Head of caudate nucleus (tissue), 42 donors: ENCODE measurements at places on chromosomes 4 and X.

- DNase-seq: no peak
Measured at GRCh38 chr4:145703850-145704497, 24.0 kb downstream of the C4orf51 start.

GRCh38 chr4:95197353-95197752, 351.4 kb downstream of the UNC5C start:
- DNase-seq: no peak

GRCh38 chrX:26927419-26927818, 535.7 kb downstream of the PPP4R3C start:
- no peak for DNase-seq

DNA sequence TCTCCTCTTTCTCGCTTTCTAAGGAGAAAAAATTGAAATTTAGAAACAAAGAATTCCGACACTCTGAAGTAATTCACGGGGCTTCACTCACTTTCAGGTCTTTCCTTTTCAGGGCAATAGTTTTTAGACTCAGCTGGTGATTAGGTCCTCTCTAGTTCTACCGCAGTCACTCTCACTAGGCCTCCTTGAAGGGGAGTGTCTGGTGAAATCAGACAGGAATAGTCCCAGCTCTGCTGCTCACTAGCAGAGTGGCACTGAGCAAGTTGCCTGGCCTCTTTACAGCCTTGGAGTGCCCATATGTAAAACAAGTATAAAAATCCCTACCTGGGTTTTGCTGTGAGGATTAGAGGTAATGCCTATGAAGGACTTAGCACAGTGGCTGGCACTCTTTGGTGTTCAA, 64.1 kb downstream of the NEUROG2 start:
- DNase-seq: no peak

DNA sequence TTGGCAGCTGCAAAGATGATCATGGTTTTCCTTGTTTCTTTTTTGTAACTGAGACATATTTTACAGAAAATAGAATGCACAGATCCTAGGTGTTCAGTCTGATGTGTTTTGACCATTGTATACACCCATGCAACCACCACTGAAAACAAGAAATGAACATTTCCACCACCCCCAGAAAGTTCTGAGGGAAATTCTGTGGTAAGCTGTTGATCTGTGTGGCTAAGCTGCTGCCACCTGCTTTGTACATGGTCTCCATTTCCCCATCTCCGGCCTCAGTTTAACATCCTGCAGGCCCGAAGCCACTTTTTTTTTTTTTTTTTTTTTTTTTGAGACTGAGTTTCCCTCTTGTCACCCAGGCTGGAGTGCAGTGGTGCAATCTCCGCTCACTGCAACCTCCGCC, 65.3 kb downstream of the NYX start:
- DNase-seq: no peak

GRCh38 chr4:6092971-6093370, 74.7 kb upstream of the C4orf50 start:
- no peak for DNase-seq

GRCh38 chr4:25799522-25799921, 63.3 kb downstream of the SEL1L3 start:
- DNase-seq: no peak

- DNase-seq: no peak
Measured at GRCh38 chr4:18075823-18076433, 54.4 kb upstream of the LCORL start.

DNA sequence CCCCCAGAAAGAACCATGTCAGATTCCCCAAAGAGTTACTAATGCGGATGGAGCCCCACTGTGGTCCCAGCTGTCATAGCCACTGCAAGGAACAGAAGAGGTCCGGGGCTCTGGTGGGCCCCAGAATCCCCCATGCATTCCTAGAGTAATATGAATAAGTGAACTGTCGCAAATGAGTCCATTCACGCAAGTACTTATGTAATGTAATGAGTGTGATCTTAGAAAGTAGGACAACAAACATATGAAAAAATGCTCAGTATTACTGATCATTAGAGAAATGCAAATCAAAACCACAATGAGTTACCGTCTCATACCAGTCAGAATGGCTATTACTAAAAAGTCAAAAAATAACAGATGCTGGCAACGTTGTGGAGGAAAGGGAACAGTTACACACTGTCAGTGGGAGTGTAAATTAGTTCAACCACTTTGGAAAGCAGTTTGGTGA, 141.5 kb upstream of the RBPJ start:
- no peak for DNase-seq

DNA sequence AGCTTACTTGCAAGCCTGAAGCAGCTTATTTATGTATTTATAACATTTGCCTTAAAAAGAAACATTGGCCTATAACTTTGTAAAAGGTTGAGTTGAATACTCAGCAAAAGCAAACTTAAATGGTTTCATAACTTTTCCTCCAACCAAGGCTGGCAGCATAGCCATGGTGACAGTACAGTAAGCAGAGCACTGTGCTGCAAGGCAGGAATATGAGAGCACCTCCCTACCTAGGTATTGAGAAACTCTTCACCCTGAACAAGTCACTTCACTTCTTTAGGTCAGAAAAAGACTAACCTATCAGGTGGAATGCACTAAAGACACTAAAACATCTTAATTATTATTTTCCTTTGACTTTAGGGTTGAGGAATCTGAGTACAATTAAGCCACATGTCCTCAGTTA, 63.9 kb upstream of the GYPA start:
- DNase-seq: no peak

GRCh38 chr4:176746846-176747245, 45.9 kb downstream of the VEGFC start:
- DNase-seq: no peak
